ENCODE measurements at places on chromosomes 7 and 10. TPM values are rescaled to one million over a fixed set of nuclear protein-coding genes. Genes with fewer than 3 reads are reported as not detected.

Gene CYP3A7
- not detected for total RNA-seq

Gene FAM221A
- total RNA-seq = 5.8 TPM

Gene PNLIPRP1
- total RNA-seq = not detected

Gene GRM3
- not detected for total RNA-seq

Gene VGF
- not detected for total RNA-seq

Gene TAS2R3
- total RNA-seq = 6.3 TPM

Gene TWIST1
- total RNA-seq = not detected

Gene IFIT1
- total RNA-seq = 9.3 TPM

Gene NRCAM
- 1.1 TPM for total RNA-seq

Gene MSRB2
- total RNA-seq = 17.6 TPM

Gene ZNF239
- total RNA-seq = 17.3 TPM

Gene HOGA1
- total RNA-seq = 0.40 TPM

Gene CDC14C
- total RNA-seq = not detected

Gene C10orf143
- total RNA-seq = 1.6 TPM

Gene TACC2
- 91.6 TPM for total RNA-seq

Gene PLEKHS1
- total RNA-seq = 20.6 TPM

Gene COBL
- total RNA-seq = 129 TPM

Gene GCK
- total RNA-seq = not detected

Gene SLC39A12
- not detected for total RNA-seq

Gene FAM200A
- total RNA-seq = 2.2 TPM

Gene EEF1AKMT2
- total RNA-seq = 19.6 TPM

Gene CTAGE4
- 20.0 TPM for total RNA-seq

Gene MYO1G
- 4.0 TPM for total RNA-seq

Gene DOCK1
- 117 TPM for total RNA-seq

Gene PON3
- total RNA-seq = 2.9 TPM

Gene METTL27
- total RNA-seq = 20.4 TPM

Gene HKDC1
- total RNA-seq = 207 TPM

Gene TMEM213
- not detected for total RNA-seq

Gene GSTO2
- 13.0 TPM for total RNA-seq

Gene TRIM73
- total RNA-seq = 4.9 TPM

Gene HSPA14
- 12.0 TPM for total RNA-seq

Gene PDK4
- total RNA-seq = 664 TPM

Data from Peyer's patch (tissue), 4 donors.